ENCODE measurements at places on chromosomes 3 and 15. TPM values are rescaled to one million over a fixed set of nuclear protein-coding genes. Genes with fewer than 3 reads are reported as not detected.

The LRRC49 gene
- total RNA-seq: 3.8 TPM

The NPRL2 gene
- total RNA-seq: 13.4 TPM

The ADAMTS17 gene
- total RNA-seq: 0.09 TPM

The RRP9 gene
- total RNA-seq: 43.5 TPM
